ENCODE measurements at places on chromosomes 11 and 22. TPM values are rescaled to one million over a fixed set of nuclear protein-coding genes. Genes with fewer than 3 reads are reported as not detected.

APOA5 gene
- not detected for total RNA-seq

C1QTNF5 gene
- 55.0 TPM for total RNA-seq

ATG13 gene
- 113 TPM for total RNA-seq

GP1BB gene
- 2.9 TPM for total RNA-seq

POU2AF1 gene
- 5.6 TPM for total RNA-seq

ACP2 gene
- 45.2 TPM for total RNA-seq

SCN3B gene
- total RNA-seq: 1.9 TPM

GGTLC2 gene
- total RNA-seq: not detected

KREMEN1 gene
- 9.5 TPM for total RNA-seq

TRIM22 gene
- total RNA-seq: 62.3 TPM

ANO9 gene
- total RNA-seq: 0.32 TPM

IL10RA gene
- total RNA-seq: 47.5 TPM

MMP12 gene
- total RNA-seq: not detected

OR51E2 gene
- total RNA-seq: not detected

TSPAN32 gene
- total RNA-seq: 0.33 TPM

OR5D14 gene
- not detected for total RNA-seq

CRYBB2 gene
- total RNA-seq: not detected

HORMAD2 gene
- not detected for total RNA-seq

DLAT gene
- 30.9 TPM for total RNA-seq

MRTFA gene
- 47.0 TPM for total RNA-seq

All from breast epithelium (tissue), 4 donors.